CD4-positive, alpha-beta T cell treated with Interleukin-4 for 1 hour (primary cell): ENCODE measurements at places on chromosomes 1 and 21.

GRCh38 chr1:43783671-43784205 lies 76.4 kb downstream of the ST3GAL3 start:
- DNase-seq, result no peak

- no peak for DNase-seq
These were observed 19.8 kb upstream of the CLSTN1 start for GRCh38 chr1:9843576-9843945.

GRCh38 chr1:156258859-156259258 lies 11.0 kb upstream of the PAQR6 start:
- DNase-seq, result no peak

GRCh38 chr1:59367301-59368007 lies 70.6 kb downstream of the FGGY start:
- DNase-seq, result no peak

DNA sequence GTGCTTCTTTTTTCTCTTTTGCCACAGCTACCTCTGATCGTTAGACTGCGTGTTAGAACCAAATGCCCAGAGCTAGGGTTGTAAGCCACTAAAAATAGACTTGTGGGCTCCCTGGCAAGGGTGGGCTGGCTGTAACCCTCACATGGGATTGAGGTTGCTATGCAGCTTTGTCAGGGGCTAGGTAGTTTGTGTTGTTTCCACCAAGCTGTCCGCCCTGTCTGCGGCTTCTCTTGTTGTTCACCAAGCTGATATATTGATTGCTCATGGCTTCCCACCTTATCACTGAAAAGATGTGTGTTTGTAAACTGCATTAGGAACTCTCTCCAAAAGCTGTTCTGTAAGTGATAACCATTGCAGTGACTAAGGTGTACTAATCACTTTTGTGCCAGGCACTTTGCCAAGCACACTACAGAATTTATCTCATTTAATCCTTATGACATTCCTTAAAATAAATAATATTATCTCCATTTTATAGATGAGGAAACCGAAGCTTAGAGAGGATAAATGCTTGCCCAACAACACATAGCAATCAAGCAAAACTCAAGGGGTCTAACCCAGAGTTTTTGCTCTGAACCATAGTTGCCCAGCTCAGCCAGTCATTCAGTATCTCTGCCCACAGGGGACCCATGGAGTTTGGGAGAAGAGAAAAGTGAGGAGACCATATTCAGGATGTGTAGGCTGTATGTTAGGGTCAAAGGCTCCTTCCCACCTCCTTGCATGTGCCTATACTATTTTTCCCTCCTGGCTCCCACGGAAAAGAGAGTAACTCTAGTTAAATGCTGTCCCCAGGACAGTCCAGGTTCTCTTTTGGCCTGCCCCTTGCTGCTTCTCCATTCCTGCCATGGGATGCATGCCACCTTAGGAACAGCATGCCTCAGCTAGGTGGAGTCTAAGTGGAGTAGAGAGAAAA lies 42.2 kb upstream of the TARBP1 start:
- no peak for DNase-seq

DNA sequence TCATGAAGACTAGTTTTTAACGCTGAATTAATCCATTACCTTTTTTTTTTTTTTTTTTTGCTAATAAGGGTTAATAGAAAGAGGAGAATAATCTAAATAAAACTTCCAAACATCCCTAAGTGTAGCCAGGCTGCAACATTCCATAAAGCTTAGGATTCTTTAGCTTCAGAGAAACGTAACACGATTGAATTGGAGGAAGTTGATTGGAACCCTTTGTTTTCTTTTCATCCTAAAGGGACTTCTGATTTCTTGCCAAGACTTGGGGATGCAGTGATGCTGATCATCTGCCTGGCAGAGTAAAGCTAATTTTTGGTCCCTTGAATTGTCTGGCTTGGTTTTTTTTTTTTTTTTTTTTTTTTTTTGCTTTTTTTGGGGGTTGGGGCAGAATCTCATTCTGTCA lies 142.9 kb downstream of the VPS13D start:
- no peak for DNase-seq

GRCh38 chr21:15722591-15723324 lies 7.0 kb upstream of the USP25 start:
- DNase-seq, result no peak

DNA sequence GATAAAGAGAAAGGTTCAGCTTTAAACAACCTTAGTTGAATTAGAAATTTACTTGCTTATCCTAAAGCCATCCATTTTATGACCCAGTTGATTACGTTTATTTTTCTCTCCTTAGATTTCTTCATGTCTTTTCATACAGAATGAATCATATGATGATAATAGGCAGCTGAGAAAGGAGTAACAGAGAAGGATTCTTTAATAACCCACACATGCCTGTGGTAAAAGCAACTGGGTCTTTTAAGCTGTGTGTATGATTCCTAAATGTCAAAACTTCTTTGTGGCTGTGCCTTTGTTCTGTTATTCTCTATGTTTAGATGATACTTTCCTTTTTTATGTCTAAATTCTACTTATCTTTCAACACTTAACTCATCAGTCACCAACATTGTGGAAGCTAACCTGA lies 626.5 kb downstream of the NCAM2 start:
- DNase-seq, result no peak

DNA sequence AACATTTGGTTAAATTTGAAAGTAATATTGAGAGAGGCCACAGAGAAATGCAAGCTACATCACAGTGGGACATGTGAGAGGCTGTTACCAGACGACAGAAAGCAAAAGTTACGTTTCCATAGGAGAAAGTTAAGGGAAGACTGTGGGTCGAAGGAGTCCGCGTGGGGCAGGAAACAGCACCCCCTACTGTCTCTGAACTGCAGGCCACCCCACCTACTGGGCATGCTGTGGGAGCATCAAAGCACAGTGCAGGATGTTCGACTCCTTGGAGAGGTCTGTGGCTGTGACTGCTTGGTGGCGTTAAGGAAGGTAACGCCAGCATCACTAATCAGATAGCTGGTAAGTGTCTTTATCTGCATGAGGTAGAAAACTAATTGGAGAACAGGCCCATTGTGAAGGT lies 123.9 kb downstream of the PTBP2 start:
- DNase-seq, result peak; percentile 22

DNA sequence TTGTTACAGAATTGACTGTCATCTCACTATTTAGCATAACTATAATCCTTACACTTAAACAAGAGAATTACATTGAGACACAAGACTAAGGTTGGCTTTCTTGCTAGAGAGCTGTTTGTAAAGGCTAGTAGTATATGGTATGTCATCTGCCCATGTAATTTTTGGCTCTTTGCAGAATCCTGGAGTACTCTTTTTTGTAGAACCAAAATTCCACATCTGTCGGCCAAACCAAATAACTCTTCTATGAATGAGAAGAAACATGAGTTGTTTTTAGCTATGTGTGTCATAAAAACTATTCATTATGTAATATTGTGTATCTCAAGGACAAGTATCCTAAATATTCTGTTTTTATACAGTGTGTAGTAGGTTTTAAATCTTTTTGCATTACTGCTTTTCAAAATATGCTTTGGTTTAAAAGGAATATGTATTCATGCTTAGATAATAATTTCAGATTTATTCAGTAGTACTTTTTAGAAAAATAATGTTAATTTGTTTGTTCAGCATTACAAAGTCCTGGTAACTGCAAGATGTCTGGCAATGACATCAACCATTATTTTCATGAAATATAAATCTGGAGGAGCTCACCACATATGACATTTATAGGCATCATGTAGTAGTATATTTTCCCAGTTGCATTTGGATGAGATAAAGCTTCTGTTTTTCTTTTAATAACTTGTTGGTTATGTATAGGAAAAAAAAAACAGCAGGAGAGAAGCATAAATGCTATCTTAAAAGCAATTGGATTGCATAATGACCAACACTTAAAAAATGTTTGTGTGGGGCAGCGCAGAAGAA lies 159.8 kb downstream of the HS2ST1 start:
- DNase-seq, result no peak

DNA sequence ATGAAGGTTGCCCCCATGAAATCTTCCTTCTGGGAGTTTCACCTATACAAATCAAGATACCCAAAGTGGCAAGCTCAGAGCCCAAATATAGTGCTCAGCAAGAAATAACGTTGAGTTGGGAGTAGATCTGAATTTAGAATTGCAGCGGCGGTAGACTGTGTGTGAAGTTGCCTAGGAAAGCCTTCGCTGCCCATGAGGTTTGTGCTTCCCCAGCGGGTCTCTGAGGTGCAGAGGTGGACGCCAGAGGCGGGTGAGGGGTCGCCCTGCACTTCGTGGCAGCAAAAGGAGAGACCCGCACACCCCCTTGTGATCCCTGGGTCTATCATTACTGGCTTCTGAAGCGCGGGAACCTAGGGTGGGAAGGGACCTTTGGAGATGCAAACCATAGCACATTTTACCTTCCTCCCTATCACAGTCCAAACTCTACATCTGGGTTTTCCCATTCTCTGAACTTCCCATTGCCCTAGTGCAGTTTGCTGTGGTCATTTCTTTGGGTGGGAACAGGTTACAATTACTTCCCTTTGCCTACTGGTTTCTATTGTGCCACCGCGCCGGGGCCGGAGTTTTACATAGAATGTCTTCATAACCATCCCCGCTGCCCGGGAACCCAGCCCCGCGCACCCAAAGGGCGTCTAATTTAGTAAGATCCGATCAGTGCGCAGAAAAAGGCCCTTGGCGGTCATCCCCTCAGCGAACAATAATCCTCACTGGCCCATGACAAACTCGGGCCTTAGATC lies 5.2 kb downstream of the TBX15 start:
- no peak for DNase-seq

- DNase-seq, result no peak
These were observed 47.6 kb downstream of the FCRL3 start for GRCh38 chr1:157652859-157653493.

DNA sequence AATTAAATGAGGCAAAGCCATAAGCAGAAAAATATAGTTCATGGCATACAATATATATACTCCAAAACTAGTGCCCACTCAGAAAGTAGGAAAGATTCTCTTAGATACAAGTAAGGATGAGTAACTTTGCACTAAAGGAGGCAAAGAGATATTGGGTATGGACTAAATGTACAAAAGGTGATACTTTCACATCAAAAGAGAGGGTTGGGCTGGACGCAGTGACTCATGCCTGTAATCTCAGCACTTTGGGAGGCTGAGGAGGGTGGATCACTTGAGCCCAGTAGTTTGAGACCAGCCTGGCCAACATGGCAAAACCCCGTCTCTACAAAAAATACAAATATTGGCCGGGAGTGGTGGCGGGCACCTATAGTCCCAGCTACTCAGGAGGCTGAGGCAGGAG lies 6.7 kb downstream of the KYAT3 start:
- DNase-seq, result no peak

DNA sequence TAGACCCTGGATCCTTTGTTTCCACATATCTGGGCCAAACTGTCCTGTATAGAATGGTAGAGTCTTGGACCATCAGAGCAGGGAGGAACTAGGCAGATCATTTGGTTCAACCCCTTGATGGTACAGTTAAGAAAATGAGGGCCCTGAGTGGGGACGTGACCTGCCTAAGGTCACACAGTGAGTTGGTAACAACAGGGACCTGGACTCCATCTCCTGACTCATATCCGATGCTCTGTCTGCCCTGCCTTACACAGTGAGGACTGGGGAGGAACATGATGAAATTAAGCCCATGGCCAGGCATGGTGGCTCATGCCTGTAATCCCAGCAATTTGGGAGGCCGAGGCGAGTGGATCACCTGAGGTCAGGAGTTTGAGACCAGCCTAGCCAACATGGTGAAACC lies 440.2 kb downstream of the PTPRU start:
- no peak for DNase-seq
